ENCODE measurements at places on chromosomes 1 and 21. TPM values are rescaled to one million over a fixed set of nuclear protein-coding genes. Genes with fewer than 3 reads are reported as not detected.

Gene SAMSN1
- polyA plus RNA-seq: not detected

Gene SIPA1L2
- 0.48 TPM for polyA plus RNA-seq

Gene MPL
- polyA plus RNA-seq: not detected

Gene ZNF593OS
- not detected for polyA plus RNA-seq

Gene ADGRB2
- polyA plus RNA-seq: 13.0 TPM

Gene TMOD4
- polyA plus RNA-seq: 0.57 TPM

Gene TLCD4
- polyA plus RNA-seq: 0.96 TPM

Gene FASLG
- not detected for polyA plus RNA-seq

Gene REN
- polyA plus RNA-seq: not detected

Gene PIK3R3
- 4.0 TPM for polyA plus RNA-seq

Gene KAZN
- polyA plus RNA-seq: 7.7 TPM

Gene TNFRSF8
- polyA plus RNA-seq: 0.07 TPM

GRCh38 chr1:52769346-52770033 is 43.2 kb downstream of the ZYG11B start:
- H3K36me3 ChIP-seq: peaks cover 10% of the 10 kb centered on the region
- no peaks in the 10 kb centered on the region for H3K4me1 ChIP-seq
- H3K27ac ChIP-seq: no peak overlapping the region
- no peak for DNase-seq

GRCh38 chr1:75583282-75583681 is 27.6 kb downstream of the SLC44A5 start:
- no peak overlapping the region for H3K4me3 ChIP-seq
- DNase-seq: no peak
- no peak overlapping the region for H3K27ac ChIP-seq
- no peaks in the 10 kb centered on the region for H3K27me3 ChIP-seq

GRCh38 chr1:91725989-91726721 is 159.8 kb downstream of the TGFBR3 start:
- H3K4me1 ChIP-seq: no peaks in the 10 kb centered on the region
- H3K27me3 ChIP-seq: peaks cover 47% of the 10 kb centered on the region
- no peak overlapping the region for H3K27ac ChIP-seq
- DNase-seq: no peak
- H3K4me3 ChIP-seq: no peak overlapping the region

DNA sequence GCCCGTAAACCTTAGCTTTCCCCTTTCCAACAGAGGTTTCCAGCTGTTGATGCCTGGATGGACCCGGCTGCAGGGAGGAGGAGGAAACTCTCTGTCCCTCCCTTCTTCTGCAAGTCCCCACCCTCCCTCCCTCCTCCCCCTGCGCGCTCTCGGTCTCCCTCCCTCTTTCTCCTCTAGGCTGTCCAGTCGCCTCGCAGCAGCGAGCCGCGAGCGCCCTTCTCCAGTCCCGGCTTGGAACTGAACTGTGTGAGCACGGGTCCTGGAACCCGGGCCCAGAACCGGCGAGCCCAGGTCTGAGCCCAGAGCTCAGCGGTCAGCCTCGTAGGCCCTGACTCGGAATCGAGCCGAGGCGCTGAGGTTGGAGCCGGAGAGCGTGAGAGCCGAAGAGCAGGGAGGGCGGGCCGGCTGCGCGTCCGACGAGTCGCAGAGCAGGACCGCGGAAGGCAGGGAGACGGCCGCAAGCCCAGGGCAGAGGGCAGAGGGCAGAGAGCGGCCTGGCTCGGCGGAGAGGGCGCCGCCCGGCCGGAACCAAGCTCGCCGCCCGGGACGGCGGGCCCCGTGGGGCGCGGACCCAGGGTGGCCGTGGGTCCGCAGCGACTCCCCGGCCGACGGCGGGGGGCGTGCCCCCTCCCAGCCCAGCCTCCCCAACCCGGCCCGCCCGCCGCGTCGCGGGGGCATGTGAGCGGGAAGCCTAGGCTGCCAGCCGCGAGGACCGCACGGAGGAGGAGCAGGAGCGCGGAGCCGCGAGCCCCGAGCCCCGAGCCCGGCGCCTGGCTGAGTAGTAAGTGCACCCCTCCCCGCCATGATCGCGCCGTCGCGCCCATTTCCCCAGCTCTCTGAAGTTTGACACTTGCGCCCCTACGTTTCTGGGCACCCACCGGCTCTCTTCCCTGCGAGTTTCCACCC is at the start of gene SOX13:
Gene SOX13 (plus strand): TSS at position 185 of the 906 bp plus-strand sequence. CDS start 39,801 bp downstream, outside the sequence.
- no peaks in the 10 kb centered on the region for H3K36me3 ChIP-seq
- peak within 1 kb of the TSS; percentile 57 for H3K27ac ChIP-seq
- no peaks in the 10 kb centered on the region for H3K27me3 ChIP-seq
- H3K4me3 ChIP-seq: peak within 1 kb of the TSS; percentile 80
- peak; percentile 92 for DNase-seq

GRCh38 chr1:215704089-215704860 is 137.2 kb downstream of the KCTD3 start:
- no peaks in the 10 kb centered on the region for H3K27me3 ChIP-seq
- no peak for DNase-seq
- no peaks in the 10 kb centered on the region for H3K4me1 ChIP-seq
- H3K36me3 ChIP-seq: no peaks in the 10 kb centered on the region

DNA sequence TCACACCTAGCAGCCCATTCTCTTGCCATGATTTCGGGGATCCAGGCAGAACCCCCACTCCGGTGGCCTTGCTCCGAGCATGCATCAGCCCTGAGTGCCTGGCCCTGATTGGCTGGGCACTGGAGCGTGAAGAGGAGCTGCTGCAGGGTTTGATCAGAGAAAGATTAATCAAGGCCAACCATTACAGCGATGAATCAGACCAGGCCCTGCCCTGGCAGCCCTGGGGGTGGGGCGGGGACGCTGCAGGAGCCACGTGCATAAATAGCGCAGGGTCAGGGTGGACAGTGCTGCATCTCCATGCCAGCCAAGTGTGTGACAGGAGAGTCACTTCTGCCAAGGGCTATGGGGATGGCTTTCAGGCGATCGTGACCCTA is 3.4 kb upstream of the FAM131C start:
- H3K4me3 ChIP-seq: no peak overlapping the region
- peak; percentile 82 for DNase-seq
- no peaks in the 10 kb centered on the region for H3K36me3 ChIP-seq
- no peak overlapping the region for H3K27ac ChIP-seq

DNA sequence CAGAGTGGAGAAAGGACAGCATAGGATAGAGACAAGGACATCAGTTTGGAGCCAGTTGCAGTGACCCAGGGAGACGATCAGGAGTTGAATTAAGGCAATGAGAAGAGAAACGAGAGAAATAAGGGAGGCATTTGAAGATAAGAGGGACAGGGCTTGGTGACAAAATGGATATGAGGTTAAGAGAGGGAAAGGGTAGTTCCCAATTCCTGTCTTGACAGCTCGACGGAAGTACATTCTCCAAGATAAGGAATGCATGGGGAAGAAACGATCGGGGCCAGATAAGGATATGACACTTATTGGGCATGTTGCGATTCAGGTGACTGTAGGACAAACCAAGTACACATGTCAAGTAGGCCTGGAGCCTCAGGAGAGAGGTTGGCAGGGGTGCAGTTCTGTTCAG is 18.7 kb upstream of the KCNN3 start:
- no peaks in the 10 kb centered on the region for H3K4me1 ChIP-seq
- H3K27ac ChIP-seq: no peak overlapping the region
- peaks cover 25% of the 10 kb centered on the region for H3K27me3 ChIP-seq

GRCh38 chr1:24472527-24473251 is 29.9 kb upstream of the RCAN3 start:
- no peaks in the 10 kb centered on the region for H3K4me1 ChIP-seq
- no peak overlapping the region for H3K27ac ChIP-seq
- no peaks in the 10 kb centered on the region for H3K27me3 ChIP-seq
- no peak overlapping the region for H3K4me3 ChIP-seq
- no peak for DNase-seq

DNA sequence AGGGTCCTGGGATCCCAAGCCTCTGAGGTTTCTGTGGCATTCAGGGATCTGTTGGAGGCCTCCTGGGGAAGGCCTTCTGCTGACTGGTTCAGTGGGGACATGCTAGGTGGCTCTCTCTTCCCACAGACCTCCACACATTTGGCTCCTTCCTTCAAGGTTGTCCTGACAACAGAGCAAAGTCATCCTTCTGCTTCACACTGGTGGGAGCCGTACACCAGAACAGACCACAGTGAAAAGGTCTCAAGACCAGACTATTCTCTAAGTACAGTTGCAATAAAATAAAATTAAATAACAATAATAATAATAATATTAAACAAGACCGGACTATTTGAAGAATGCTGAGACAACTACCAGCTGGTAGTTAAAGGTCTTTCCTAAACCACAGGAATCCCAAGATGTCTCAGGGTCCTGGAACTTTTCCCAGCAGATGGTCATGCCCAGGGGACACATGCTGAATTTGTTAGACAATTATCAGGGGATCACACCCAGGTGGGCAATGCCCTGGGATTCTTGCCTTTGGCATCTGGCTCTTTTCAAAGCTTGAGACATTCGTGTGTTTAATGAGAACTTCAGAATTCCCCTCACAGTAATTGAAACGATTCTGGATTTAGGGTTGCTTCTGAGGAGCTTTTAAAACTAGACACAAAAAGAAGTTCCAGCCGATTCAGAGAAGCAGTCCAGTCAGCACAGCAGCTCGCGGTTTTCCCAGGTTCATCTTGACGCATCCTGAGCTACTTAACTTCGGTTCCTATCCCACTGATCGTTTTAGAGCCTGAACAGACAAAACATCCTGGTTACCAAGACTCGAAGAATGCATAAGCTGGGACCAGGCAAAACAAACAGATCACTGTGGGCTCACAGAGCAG is 22.9 kb downstream of the HTR1D start:
- DNase-seq: no peak
- peak overlapping the region; percentile 27 for H3K4me3 ChIP-seq
- peaks cover 4% of the 10 kb centered on the region for H3K4me1 ChIP-seq
- H3K27me3 ChIP-seq: no peaks in the 10 kb centered on the region

- H3K27ac ChIP-seq: no peak overlapping the region
- no peaks in the 10 kb centered on the region for H3K27me3 ChIP-seq
- no peaks in the 10 kb centered on the region for H3K4me1 ChIP-seq
- H3K4me3 ChIP-seq: no peak overlapping the region
Measured at GRCh38 chr1:225321784-225322183, 106.1 kb downstream of the LBR start.

GRCh38 chr1:143672983-143673382 is 298.8 kb downstream of the FAM72C start:
- no peaks in the 10 kb centered on the region for H3K36me3 ChIP-seq
- no peaks in the 10 kb centered on the region for H3K4me1 ChIP-seq
- DNase-seq: no peak

DNA sequence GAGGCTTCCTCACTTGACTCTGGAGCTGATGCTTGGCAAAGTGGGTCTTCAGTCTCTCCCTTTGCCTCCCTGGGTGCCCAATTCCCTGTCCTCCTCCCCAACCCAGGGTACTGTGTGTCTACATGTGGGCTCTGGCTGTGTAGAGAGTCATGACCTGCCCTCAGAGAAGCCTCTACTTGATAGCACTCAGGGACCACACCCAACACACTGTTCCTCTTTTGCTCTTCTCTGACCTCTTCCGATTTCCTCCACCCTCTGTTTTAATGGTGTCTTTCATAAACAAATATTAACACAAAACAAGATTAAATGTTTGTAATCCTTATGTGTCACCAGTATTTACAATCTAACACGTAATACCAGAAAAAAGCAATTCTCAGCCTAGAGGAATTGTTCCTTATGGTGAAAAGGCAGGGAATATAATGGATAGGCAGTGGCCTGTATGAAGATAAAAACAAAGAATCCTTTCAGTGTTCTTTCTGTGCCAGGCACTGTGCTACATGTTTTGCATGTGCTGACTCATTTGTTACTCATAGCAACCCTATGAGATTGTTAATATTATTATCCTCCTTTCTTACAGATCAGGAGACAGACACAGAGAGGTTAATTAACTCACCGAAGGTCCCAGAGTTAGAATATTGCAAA is 58.2 kb downstream of the HSD3B1 start:
- no peaks in the 10 kb centered on the region for H3K27me3 ChIP-seq
- H3K36me3 ChIP-seq: no peaks in the 10 kb centered on the region
- H3K4me3 ChIP-seq: no peak overlapping the region
- no peak overlapping the region for H3K27ac ChIP-seq
- no peaks in the 10 kb centered on the region for H3K4me1 ChIP-seq

DNA sequence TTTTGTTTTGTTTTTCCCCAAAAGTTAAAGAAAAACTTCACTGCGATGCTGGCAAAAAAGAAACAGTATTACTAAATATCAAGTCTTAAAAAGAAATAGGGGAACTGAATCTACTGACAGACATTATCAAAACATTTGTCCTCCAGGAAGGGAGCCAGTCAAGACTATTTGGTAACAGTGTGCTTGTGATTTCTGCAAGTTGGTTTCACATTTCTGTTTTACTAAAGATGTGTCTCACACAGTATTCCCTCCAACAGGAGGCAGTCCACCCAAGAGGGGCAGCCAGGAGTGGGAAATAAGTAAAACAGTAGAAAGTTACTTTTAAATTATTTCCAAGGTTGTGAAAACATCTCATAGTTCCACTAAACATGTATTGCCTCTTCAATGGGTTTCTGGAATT is 74.4 kb upstream of the SDC3 start:
- H3K27ac ChIP-seq: no peak overlapping the region
- H3K4me1 ChIP-seq: peaks cover 10% of the 10 kb centered on the region
- H3K4me3 ChIP-seq: no peak overlapping the region
- peaks cover 33% of the 10 kb centered on the region for H3K36me3 ChIP-seq
- no peaks in the 10 kb centered on the region for H3K27me3 ChIP-seq
- no peak for DNase-seq

DNA sequence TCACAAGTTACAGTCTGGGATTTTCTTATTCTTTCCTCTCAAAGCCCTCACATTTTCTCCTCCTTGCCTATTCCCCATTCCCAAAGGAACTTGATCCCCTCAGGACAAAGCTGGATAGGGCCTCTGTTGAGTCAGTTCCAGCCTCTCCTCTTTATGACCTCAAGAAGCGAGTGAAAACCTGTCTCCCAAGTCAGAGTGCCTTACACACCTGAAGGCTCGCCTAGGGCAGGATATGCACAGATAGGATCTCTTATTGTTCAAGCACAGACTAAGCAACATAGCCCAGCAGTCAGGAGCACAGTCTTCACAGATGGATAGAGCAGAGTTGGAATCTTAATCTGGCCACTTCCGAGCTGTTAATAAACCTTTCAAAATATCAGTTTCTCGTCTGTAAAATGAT is 60.8 kb upstream of the PRRC2C start:
- no peaks in the 10 kb centered on the region for H3K36me3 ChIP-seq
- no peak overlapping the region for H3K4me3 ChIP-seq
- H3K4me1 ChIP-seq: no peaks in the 10 kb centered on the region
- no peak for DNase-seq
- no peak overlapping the region for H3K27ac ChIP-seq

GRCh38 chr1:62397301-62397700 is 39.5 kb upstream of the USP1 start:
- no peaks in the 10 kb centered on the region for H3K27me3 ChIP-seq
- DNase-seq: no peak
- H3K27ac ChIP-seq: no peak overlapping the region
- no peaks in the 10 kb centered on the region for H3K36me3 ChIP-seq

GRCh38 chr1:187959062-187959461 is 1130.3 kb downstream of the PLA2G4A start:
- no peaks in the 10 kb centered on the region for H3K27me3 ChIP-seq
- no peak overlapping the region for H3K4me3 ChIP-seq
- no peaks in the 10 kb centered on the region for H3K36me3 ChIP-seq
- DNase-seq: no peak
- H3K27ac ChIP-seq: no peak overlapping the region

GRCh38 chr1:2216767-2217058 is 11.4 kb upstream of the SKI start:
- no peak overlapping the region for H3K27ac ChIP-seq
- DNase-seq: no peak
- no peaks in the 10 kb centered on the region for H3K27me3 ChIP-seq
- H3K36me3 ChIP-seq: no peaks in the 10 kb centered on the region
- H3K4me3 ChIP-seq: no peak overlapping the region
- H3K4me1 ChIP-seq: peaks cover 30% of the 10 kb centered on the region

GRCh38 chr1:222940095-222940494 is 125.3 kb downstream of the DISP1 start:
- no peak overlapping the region for H3K4me3 ChIP-seq
- no peak for DNase-seq

Data from SK-N-SH (cell line).